ENCODE measurements at places on chromosomes 6 and 20.
A peak's percentile ranks its signal among the peaks of the same experiment; 100 is the strongest.

DNA sequence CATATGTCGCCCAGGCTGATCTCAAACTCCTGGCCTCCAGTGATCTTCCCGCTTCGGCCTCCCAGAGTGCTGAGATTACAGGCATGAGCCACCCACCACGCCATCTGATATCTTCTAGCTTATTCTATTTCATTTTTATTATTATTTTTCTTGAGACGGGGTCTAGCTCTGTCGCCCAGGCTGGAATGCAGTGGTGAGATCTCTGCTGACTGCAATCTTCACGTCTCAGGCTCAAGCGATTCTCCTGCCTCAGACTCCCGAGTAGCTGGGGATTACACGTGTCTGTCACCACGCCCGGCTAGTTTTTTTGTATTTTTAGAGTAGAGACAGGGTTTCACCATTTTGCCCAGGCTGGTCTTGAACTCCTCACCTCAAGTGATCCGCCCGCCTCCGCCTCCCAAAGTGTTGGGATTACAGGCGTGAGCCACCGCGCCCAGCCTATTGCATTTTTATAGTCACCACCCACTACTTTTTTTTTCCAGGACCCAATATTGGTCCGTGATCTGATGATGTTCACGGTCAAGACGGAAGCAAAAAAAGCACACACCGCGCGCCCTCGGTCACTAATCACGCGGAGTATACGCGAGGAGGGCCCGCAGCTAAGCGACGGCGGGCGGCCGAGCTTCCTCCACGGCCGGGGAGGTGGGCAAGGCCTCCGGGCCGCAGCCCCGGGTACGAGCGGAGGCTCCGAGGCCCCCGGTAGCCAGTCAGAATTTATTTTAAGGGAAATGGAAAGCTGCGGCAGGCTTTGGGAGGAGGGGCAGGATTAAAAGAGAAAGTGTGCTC, 1.1 kb upstream of the LSM14B start:
- DNase-seq: no peak

GRCh38 chr6:14172562-14172961, 55.0 kb downstream of the CD83 start:
- DNase-seq: no peak

GRCh38 chr6:158270389-158271127, 41.7 kb upstream of the TULP4 start:
- DNase-seq: no peak

DNA sequence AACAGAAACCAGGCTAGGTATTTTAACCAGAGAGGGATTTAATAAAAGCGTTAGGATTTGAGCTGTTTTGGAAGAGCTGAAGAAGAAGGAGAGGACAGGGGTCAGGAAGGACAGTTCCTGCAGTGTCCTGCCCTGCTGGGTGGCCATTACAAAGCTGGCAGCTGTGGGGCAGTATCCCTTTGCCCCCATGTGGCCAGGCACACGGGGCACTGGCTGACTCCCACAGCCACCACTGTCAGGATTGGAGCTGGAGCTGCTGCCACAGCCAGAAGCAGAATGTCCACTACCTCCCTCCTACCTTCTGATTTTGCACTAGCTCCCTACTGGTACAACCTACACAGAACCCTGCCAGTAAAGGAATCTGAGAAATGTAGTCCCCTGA, 46.5 kb downstream of the SLC22A3 start:
- DNase-seq: no peak

DNA sequence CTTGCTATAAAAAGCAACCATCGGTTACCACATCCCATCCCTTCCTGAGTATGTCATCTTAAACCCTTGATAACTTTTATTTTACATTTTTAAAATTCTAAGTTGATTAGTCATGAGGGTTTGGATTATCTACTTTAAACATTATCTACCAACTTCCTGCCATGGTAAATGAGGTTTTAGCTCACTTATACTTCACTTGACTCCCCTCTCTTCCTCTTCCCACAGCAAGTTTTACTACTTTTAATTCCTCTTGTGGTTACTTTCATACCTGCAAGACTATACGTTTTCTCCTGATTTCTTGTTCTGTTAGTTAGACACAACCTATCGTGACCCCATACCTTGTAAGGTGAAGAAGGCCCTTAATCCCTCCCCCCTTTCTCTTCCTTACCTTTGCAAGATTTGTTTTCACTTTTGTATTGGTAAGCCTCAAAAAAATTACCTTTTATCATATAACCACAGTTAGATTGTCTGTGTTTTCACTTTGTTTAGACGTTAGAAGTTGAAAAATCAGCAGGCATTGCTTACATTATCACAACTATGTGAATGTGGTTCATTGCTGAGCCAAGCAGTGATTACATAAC, 60.1 kb upstream of the OGFRL1 start:
- no peak for DNase-seq

GRCh38 chr6:162621246-162621645, 106.3 kb downstream of the PRKN start:
- DNase-seq: no peak

GRCh38 chr20:37415118-37416085, 69.5 kb downstream of the SRC start:
- DNase-seq: no peak

- DNase-seq: no peak
Measured at GRCh38 chr6:63705707-63706106, 70.1 kb downstream of the PHF3 start.

GRCh38 chr6:129542705-129543104, 167.3 kb downstream of the ARHGAP18 start:
- no peak for DNase-seq

DNA sequence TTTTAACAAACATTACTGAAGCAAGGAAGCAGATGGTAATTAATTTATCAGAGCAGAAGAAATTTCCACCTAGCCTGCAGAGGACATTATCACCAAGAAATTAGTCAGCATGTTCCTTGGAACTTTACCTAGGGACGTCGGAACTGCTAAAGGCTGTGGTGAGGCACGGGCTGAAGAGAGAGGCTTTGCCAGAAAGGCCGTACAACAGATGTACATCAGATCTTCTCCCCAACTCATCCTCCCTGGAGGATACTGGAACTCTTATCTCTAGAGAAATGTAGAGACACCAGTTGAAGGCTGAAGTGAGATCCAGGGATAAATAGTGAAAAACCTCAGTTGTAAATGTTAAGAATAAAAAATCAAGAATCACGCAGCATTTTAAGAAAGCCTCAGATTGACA, 257.1 kb downstream of the SAMD5 start:
- no peak for DNase-seq

DNA sequence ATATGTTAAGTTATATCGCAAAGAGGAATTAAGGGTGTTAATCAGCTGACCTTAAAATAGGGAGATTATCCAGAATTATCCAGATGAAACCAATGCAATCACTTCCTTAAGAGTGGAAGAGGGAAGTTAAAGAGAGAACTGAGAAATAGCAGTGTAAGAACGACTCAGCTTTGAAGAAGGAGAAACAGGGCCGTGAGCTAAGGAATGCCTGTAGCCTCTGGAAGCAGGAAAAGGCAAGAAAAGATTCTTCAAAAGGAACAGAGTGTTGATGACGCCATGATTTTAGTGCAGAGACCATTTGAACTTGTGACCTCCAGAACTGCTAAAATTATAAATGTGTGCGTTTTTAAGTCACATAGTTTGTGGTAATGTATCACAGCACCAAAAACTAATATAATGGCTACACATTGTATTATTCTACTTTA, 32.7 kb downstream of the ILRUN start:
- peak; percentile 39 for DNase-seq

DNA sequence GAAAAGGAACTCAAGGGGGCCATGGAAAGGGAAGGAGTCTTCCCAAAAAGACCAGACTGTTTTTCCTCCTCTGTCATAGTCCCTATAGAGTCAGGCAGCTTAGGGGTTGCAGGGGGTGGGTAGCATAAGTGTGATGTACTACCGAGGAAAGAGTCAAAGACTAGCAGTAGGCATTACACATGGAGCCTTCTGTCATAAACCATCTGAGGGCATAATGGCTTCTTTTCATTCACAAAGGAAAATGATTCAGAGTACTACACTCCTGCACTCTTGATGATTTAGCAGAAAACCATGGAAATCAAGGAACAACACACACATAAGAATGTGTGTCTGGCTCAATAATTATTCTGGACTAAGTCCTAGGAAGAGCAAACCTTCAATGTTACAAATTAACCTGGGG, 14.9 kb downstream of the PLN start:
- DNase-seq: no peak

- DNase-seq: no peak
Measured at GRCh38 chr6:38755207-38755606, 40.1 kb downstream of the DNAH8 start.

- DNase-seq: no peak
Measured at GRCh38 chr6:150036081-150036480, 10.7 kb upstream of the RAET1L start.

DNA sequence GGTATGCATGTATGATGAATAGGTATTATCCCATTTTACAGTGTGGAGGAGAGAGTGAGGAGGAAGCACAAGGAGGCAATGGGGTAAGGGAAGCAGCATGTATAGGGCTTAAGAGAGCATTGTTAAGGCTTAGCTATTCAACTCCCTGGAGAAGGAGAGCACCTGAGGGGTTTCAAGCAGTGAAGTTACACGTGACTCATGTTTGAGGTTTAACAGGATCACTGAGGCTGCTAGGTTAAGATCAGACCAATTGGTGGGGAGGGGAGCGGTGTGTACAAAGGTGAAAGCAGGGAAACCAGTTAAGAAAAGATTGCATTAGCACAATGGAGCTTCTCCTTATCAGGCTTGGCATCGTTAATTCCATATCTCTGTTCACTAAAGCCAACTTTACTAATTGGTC, 64.4 kb upstream of the NHSL1 start:
- DNase-seq: no peak

- no peak for DNase-seq
Measured at GRCh38 chr6:111865049-111865585, 8.1 kb downstream of the FYN start.

GRCh38 chr20:43723186-43723585, 3.6 kb downstream of the GTSF1L start:
- DNase-seq: no peak

- no peak for DNase-seq
Measured at GRCh38 chr6:111162504-111162903, 75.2 kb downstream of the SLC16A10 start.

- no peak for DNase-seq
Measured at GRCh38 chr6:68724060-68724459, 89.0 kb downstream of the ADGRB3 start.

- DNase-seq: no peak
Measured at GRCh38 chr20:58603721-58604120, 47.4 kb upstream of the STX16 start.

DNA sequence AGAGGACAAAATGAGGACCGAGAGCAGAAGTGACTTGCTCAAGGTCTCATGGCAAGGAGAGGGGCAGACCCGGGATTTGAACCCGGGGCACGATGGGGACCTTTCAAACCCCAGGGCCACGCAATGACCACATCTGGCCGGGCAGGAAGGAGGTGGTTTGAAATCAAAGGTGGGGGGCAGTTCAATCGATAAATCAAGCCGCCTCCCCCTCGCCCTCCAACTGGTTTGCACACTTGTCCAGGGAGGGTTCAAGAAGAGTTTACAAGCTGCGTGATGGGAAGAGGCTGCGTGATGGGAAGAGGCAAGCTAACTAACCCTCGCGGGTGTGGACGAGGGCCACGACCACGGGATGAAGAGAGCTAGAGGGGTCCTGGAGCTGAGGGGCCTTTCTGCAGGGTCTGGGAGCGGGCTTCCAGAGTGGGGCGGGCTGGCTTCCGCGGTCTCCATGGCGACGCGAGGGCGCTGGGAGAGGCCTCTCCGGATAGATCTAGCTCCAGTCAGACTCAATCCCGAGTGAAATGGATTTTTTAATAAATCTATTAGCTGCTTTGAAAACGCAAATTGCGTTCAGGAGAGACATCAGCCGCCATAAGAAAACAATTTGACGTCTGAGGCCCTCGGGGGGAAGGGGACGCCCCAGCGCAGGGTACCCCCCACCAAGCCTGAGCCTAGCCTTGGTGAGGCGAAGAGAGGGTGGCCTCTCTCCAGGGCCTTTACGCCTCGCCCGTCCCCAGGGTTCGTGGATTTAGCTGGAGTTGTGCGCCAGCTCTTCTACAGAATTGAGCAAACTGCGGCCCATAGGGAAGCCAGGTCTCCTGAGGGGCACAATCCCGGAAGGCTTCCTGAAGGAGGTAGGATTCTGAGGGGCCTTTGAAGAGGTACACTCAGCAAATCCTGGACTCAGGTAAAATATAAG, 143.9 kb downstream of the GRM4 start:
- no peak for DNase-seq

GRCh38 chr20:1144401-1145172, 26.2 kb downstream of the PSMF1 start:
- DNase-seq: no peak

GRCh38 chr6:8683204-8683603, 247.9 kb upstream of the SLC35B3 start:
- no peak for DNase-seq

DNA sequence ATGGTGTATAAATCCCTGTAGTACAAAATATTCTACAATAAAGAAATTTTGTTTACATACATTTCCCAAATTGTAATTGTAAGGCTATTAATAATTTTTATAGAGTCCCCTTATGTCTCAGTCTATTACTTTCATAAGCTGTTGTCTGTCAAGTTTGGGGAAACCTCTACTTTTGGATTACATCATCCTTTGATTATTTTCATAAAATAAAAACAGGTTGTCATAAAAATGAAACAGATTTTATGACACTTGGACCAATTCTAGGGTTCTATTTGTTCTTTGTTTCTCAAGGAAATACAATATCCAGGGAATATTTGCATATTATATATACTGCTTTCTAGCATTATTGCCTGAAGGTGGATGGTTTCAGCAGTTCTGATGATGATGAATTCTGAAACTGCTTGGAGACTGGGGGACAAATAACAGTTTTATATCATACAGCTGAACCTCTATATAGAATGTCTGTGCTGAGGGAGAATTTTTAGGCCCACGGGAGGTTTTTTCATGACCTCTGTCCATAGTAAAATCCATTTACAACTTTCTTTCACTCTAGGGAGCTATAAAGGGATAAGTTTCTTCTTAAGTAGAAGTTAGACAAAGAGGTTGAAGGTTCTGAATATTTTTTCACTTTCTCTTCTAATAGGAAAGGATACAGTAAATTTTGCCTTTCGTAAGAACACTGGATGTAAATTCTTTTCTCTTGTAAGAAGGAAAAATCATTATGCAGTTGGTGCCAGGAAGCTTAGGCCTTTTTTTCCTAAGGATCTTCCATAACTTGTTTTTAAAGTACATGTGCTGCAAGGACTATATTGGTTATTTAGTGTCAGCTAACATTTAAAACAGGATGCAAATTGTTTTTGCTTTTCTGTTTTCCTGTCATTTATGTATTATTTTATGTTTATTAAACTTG, 58.0 kb downstream of the CD2AP start:
- DNase-seq: no peak
